Inflammatory macrophage treated with lipopolysaccharide for 4 hours (primary cell): ENCODE measurements at places on chromosomes 3 and 15.

DNA sequence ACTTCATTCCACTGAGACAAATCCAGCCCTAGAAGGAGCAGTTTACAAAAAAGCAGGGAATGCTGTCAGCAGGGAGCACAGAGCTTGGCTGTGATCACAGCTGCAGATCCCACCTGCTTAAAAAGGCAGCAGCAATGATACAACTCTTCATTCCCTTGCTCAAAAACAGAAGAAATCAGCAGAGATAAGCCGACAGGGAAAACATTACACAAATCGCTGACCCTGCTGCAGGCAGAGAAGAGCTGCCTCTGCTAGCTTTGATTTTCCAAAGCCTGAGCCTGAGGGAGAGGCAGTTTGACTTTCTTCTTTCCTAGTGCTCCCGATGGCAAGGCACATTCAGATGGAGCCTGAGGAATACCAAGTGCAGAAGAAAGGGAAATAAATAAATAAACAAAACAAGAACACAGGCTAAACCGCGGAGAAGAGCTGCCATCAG is 80.2 kb downstream of the SHQ1 start:
- no peak for DNase-seq

DNA sequence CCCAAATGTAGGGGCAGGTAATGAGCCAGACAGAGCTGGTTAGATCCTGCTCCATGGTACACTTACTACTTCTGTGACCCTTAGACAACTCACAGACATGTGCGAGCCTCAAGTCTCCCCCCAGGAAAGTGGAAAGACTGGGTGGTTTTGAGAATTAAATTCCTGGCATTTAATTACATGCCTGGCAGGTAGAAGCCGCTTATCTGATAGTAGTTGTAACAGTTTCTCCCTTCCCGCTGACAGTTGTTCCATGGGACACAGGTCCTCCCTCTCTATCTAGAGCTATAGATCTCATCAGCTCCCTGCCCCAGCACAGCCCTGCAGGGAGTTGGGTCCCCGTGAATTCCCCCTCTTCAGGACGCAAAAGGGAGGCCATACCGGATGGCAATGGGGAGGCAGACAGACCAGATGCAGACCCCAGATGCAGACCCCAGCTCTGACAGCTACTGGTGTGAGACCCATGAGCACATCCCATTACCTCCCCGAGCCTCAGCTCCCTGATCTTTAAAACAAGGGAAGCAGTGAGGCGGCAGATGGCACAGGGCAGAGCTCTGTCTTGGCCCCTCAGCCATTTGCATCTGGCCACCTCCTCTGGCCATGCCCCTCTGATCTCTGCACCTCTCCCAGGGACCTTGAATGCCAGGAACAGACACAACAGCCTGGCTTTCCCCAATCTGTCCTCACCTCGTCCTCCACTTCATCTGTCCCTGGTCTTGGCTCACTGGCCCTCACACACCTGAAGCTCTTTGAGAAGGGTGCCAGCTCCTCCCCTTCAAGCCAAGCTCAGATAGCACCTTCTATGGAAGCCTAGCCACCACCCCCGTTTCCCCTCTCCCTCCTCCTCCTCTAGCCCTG is 34.1 kb upstream of the NR2C2 start:
- no peak for DNase-seq

DNA sequence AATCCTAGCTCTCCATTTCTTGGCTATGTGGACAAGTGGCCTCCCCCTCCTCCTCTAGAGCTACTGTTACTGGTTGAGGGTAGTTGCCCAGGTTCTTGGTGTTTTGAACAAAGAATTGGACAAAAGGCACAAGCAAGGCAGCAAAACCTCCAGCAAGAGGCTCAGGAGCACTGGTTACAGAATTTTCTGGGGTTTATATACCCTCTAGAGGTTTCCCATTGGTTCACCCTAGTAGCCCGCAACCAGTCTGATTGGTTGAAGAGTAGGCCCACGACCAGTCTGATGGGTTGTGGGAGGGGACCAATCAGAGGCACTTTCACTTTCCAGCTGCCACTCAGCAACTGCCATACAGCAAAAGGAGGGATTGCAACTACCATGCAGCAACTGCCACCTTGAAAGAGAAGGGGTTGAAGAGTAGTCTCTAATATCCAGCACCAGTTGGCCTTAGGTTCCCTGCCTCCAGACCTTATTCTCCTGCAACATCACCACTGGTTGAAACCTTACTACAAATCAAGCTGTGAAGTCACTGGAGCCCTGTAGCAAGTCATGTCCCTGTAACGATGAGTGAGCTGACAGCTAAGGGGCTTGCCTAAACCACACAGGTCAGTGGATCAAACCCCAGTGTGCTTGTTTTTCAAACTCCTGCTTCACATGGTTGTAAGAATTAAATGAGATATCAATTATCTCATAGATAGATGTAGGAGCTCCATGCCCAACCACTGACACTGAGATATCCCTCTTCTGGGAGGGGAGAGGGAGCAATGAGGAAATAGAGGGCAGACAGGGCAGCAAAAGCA is 2.9 kb upstream of the C15orf39 start:
- peak; percentile 78 for DNase-seq

GRCh38 chr15:94231723-94232468 is 535 bp downstream of the MCTP2 start:
- DNase-seq = no peak

DNA sequence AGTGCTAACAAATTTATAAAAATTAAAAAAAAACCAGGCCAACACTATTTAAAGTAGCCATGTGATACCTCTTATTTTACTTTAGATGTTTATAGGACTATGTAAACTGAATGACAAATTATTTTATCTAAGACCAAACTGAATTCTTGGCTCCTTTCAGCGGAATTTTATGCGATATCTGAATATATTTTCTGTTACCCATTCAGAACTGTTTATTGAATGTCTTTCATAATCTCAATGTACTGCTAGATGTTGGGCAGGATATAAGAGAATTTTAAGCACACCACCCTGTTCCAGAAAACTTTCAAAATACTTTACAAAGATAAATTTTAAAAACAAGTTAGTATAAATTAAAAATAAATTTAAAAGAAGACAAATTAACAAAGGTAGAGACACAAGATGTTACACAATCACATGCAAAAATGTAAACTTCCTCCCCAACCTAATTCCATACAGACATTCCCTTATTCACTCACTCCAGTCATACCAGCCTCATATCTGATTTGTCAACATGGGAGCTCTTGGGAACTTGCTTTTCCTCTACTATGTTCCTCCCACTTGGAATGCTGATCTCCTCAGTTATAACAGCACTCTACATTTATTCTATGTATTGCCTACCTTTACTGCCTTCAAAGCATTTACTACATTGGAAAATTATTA is 154.6 kb upstream of the MBNL1 start:
- no peak for DNase-seq

- no peak for DNase-seq
These were observed 47.0 kb upstream of the DLG1 start for GRCh38 chr3:197345390-197345789.

GRCh38 chr15:90889736-90890456 is 5.6 kb downstream of the FES start:
- DNase-seq = no peak

DNA sequence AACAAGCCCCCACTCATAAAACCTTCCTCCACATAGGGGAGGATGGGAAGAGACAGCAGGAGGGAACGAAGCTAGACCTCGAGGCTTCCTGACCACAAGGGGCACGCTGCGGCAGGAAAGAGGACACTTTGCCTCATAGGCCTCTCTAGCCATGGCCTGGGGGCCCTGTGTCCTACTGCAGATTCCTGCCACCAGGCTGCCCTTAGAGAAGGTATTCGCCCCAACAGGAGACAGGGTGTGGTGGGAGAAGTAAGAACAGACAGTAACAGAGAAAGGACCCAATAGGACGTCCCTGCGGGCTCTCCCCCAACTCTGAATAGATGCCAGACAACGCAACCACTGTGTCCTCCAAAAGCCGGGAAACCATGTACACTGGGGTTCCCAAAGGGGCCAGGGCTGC is 36.8 kb downstream of the ADCY5 start:
- no peak for DNase-seq

- no peak for DNase-seq
These were observed 87.3 kb downstream of the MESD start for GRCh38 chr15:80902298-80902801.

DNA sequence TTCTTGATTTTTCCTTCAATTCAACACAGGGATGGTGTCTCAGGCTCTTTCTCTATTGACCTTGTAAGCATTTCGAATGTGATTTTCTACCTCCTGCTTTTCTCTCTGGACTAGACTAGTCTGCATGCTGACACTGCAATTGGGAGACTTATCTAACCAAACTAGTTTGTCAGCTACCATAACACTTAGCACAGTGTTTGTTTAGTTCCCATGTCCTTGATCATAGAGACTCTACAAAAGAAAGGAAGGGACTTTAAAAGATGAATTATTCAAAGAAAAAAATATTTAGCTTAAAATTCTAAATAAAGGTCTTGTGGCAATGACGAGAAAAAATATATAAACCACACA is 407.0 kb downstream of the ERC2 start:
- DNase-seq = no peak

DNA sequence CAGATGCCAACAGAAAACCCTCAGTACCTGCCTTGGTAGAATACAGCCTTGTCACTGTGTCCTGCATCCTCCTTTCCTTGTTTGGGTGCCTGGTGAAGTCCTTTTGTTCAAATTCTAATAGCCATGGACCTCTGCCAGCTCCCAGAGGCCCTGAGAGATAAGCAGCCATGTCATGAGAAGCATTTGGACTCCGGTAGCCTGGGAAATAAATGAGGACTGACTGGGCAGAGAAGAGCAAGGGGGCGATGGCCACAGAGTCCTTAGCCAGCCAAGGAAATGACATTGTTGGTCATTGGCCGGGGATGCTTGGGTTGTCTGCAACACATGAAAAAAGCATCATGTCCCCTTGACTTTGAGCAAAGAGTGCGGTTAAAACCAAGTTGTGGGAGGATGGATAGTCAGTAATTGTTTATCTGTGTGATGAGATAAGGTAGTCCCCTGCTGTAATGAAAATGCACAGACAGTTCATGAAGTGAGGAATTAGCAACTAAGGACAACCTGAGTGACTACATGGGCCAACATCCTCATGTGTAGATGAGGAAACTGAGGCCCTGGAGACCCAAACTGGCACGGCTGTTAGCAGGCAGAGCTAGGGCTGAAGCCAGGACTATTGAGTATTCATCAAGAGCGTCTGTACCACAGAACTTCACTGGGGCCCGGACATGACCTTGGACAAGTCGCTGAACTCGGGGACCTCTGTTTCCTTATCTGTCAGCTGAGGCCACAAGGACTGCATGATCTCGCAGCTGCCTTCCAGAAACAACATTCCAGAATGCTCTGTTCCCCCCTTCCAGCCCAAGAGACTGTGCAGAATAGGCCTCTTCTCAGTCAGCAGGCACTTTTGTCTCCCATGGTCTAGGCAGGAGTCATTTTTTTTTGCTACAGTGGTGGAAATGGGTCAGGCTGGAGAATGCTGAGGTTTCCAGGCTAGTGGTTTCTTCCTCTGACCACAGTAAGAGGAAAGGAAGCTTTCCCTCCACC is 90.5 kb upstream of the CTDSPL start:
- DNase-seq = no peak

- DNase-seq = no peak
These were observed 16.5 kb upstream of the PLOD2 start for GRCh38 chr3:146177519-146177918.

DNA sequence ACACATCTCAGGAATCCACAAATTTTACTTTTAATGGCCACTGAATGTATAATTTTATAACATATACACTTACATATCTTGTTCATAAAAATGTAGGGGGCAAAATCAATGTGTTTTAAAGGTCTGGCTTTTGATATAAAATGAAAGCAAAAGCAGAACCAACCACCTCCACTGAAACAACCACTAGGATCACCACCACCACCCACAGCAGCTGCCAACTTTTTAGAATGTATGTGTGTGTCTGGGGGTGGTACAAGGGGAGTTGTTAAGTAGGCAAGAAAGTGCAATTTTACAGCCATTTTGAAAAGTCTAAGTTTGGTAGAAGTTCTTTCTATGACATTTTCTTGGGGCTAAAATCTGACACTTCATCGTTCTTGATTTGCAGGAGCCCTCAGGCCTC is 44.0 kb downstream of the OTOL1 start:
- DNase-seq = peak; percentile 1

DNA sequence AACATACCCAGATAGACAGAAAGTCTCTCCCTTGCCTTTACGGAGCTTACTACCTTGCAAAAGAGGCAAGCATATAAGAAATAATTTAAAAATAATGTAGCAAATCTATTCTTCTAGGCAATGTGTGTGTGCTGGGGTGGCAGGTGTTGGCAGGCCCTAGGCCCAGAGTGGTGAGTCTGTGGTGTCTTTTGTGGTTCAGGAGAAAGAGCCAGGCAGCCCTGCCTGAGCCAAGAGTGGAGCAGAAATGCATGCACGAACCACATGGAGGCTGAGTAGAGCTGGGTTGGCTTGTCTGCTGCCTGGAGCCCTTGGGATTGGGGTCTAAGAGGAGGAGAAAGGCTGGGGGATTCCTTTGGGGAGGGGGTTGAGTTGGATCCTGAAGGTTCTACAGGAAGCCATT is 70.2 kb upstream of the MYZAP start:
- no peak for DNase-seq

DNA sequence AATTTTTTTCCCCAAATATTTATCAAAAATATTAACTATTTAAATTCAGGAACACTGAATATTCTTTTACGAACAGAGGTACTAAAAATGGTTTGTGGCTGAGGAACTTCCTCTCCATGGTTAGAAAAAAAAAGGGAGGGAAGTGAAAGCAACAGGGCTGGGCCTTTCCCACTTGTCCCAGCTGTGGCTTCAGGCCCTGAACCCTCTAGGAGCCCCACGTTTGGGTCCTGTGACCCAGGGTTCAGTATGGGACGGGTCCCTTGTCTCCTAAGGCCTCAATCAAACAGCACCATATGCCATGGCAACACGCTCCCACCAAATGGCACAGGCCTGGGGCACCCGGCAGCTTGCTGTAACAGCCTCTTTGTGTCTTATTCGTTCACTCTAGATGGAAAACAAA is 32.4 kb downstream of the POC1A start:
- peak; percentile 78 for DNase-seq

DNA sequence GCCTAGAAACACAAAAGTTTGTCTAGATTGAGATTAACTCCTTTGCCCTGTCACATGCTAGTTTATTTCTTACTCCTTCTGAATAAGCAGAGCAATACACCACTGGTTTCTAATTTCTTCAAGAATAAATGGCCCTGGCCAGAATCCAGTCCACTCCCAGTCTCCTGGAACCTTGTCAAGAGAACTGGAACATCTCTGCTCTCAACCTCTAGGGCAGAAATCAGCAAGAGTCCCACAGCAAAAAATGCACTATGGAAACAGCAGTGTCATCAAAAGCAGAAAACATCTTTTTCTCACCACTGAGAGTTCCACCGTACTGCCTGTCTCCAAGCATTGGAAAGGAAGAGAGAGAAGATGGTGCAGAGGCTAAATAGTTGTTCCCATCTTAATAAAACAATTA is 35.9 kb upstream of the PPP2R3A start:
- no peak for DNase-seq

GRCh38 chr3:88061746-88062145 is 2.7 kb downstream of the ZNF654 start:
- DNase-seq = peak; percentile 76
